CD4-positive, alpha-beta T cell treated with Interleukin-2 at 100 ng/mL for 4 hours (primary cell): ENCODE measurements at places on chromosomes 1 and 21.

DNA sequence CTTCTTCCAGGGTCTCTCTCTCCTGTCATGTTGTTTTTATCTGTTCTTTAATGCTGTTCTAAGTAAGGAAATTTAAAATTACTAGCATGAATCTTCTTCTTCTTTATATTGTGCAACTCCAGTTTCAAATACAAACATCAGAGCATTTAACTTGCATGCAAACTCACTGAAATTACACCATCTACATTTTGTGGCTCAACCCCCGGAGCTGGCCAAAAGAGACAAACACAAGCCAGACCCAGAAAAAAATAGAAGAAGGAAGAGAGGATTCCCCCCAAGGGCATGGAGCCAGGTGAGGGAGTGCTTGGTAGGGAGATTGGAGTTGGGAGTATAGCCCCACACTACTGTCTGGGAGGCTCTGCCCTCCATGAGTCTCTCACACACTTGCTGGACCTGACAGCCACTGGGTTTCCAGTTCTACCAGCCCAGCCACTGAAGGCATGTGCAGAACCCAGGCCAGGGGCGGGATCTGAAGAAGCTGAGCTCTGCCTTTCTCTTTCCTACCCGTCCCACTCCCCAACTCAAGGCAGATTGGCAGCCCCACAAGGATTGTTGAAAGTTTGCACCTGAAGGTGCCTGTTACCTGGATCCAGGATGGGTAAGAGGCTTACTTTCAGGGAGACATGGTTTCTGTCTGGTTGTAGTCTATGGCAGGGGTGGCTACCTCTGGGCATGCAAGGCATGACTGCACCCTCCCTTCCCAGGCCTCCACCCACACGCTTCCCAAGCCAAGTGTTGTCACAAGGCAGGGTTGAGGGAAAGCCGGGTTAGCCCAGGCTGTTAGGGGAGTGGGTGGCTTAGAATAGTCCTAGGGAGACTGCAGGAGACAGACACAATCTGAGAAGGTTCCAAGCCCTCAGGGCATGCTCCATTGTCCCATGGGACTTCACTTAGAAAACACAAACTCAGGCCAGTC is 297.2 kb downstream of the TGFB2 start:
- DNase-seq = no peak

DNA sequence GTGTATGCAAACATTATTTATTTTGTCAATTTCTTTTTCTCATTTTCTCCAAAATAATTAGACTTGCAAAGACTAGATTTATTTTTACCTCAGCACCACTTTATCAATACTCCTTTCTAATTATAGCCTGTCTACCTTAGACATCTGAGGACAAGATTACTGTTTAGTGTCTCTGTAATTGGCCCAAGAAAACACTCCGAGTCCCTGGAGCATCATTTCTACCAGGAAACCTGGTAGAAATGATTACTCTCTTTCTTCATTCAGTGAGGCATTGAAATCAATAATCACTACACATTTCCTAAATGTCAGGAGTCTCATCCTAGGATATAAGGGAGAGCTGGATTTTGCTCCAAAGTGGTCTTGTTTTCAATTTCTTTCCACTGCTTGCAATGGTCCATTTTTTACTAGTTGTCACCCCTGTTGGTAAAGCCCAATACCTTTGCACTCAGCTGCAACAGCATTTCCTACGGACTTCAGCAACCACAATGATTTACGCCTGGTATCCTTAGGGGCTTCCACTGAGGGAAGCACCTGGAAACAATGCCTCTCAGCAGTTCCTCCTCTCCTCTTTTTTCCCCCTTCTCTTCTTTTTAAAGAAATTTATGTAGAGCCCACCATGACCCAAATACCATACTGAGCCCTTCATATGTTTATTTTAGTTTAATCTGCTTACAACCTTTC is 64.6 kb downstream of the GRIK1 start:
- no peak for DNase-seq

- DNase-seq = no peak
These were observed 712.1 kb upstream of the CXADR start for GRCh38 chr21:16800536-16801275.

GRCh38 chr1:180415985-180416633 is 86.3 kb downstream of the ACBD6 start:
- peak; percentile 25 for DNase-seq

- no peak for DNase-seq
These were observed 9.4 kb downstream of the PRDM15 start for GRCh38 chr21:41869771-41870170.

DNA sequence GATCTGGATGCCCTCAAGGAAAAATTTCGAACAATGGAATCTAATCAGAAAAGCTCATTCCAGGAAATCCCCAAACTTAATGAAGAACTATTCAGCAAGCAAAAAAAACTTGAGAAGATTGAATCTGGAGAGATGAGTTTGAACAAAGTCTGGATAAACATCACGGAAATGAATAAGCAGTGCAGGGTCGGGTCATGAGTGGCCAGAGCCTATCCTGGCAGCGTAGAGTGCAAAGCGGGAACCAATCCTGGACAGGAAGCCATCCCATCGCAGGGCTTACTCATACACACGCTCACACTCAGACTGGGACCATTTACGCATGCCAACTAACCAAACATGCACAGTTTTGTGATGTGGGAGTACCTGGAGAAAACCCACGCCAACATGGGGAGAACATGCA is 43.1 kb downstream of the ZMYM1 start:
- DNase-seq = no peak

DNA sequence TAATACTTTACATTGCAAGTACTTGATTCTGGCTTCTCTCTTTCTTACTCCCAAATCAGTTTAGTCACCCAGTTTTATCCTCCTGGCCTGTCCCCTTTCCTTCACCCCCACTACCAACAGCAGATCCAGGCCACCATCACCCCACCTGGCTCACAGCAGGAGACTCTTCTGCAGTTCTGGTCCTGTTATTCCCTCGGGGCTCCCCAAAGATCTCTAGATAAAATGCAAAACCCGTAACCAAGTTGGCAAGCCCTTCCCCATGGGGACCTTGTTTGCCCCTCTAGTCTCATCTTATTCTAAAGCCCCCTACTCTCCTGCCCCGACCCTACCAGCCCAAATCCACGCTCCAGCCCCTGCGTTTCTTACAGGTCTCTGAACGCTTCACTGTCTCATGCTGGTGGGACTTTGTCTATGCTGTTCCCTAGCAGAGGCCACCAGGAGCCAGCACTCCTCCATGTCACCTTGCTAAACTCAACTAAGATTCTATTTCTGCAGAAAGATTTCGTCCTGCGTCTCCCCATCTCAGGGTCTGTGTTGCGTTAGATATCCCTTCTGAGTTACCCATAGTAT is 4.0 kb downstream of the ABCG1 start:
- DNase-seq = no peak

DNA sequence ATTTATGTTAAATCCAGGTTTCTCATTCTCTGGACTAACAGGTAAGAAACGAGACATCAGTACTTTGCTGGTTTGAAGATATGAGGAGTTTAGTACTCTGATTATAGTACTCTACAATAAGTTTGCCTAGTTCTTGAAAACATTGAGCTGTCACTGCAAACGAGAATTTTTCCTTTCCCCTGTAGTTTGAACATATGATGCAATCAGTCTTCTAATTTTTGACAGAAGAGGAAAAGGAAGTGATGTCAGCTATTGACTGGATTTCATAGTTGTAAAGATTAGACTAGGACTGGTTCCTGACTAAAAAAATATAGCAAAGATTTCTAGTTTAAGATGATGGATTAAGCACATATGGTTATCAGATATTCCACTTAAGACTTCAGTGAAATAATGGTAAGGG is 461.9 kb downstream of the LRRIQ3 start:
- DNase-seq = no peak

- DNase-seq = no peak
These were observed 176.7 kb downstream of the OLFM3 start for GRCh38 chr1:101820071-101820470.

DNA sequence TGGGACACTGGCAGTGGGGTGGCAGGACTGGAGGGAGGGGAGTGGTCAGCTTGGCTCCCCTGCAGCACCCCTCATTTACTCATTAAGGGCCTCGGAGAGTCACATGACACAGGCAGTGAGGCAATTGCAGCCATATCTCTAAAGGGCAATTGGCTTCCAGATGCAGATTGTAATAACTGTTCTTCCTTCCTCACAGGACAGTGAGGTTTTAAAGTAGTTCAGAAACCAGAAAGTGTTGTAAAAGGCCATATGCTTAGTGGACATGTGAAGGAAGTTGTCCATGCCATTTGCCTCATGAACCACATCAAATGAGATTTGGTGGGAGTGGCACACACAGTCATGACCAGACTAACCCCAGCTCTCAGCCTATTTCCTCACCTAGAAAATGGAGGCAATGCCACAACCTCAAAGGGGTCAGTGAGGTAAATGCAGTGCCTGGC is 11.1 kb downstream of the MTX1 start:
- DNase-seq = peak; percentile 21

DNA sequence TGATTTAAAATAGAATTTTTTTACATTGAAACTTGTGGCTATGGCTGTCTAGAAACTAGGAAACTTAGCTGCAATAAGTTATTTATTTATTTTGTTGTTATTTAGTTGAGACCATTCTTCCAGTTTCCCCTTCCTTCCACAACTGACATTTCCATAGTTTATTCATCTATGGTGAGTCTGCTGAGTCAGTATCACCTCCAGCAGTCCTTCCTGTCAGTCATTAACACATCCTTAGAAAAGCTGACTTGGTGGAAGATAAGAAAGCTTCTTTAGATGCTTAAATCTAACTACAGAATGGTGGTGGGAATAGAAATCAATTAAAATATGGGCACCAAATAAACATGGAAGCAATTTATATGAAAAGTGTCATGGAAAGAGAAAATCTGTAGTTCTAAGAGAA is 714.0 kb downstream of the RWDD3 start:
- DNase-seq = no peak
